ENCODE measurements at places on chromosomes 3 and 15.

DNA sequence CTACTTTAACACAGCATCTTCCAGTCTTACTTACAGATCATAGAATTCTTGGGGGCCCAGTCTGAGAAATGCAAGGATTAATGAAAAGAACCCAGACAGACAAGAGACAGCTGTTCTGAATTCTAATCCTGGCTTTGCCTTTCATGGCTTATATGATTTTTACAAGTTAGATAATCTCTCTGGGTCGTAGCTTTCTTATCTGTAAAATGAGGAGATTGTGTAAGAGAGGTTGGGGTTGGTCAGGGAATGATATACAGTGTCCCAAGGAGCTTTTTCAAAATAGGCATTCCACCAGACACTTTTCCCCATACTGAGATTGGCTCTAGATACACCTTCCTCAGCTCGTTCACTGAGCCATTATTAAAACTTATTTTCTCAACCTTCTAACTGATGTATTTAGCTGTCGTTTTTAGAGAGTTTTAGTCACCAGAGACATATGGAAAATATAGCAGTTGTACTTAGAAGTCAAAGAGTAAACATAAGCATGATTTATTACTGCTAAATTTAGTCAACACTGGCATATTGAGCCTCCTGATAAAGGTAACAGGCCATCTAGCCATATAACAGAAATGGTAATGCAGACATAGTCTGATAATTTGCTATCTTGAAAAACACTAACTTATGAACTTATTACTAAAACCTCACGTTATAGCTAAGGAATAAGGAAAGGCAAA is 163.0 kb upstream of the MLF1 start:
- DNase-seq, result no peak

- no peak for DNase-seq
These were observed 29.9 kb downstream of the CEP152 start for GRCh38 chr15:48781017-48781416.

DNA sequence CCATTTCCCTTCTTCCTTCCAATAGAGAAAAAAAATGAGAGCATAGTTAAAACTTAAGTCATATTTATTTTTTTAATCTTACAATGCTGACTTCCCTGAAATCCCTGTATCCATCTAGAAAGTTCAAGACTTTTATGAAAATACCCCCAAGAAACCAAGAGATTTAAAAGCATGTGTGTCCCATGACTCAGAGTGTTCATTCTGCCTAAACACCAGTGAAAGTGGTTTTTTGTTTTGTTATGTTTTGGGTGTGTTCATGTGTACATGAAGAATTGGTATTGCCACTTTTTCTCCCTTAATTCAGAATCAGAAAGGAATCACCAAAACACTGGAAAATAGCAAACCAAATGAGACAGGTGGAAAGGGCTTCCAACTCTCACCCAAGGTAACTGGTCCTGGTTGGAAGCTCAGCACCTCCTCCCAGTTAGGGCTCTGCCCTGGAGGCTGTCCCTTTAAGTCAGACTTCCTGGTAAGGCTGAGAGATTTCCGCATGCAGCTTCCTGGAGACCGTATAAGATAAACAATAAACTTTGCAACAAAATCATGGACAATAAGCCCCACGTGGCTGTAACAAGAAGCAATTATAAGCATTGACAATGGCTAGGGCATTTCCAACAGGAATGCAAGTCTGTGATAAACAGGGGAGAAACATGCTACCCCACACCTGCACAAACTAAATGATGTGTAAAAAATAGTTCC is 121.9 kb upstream of the ARHGEF3 start:
- DNase-seq, result no peak

DNA sequence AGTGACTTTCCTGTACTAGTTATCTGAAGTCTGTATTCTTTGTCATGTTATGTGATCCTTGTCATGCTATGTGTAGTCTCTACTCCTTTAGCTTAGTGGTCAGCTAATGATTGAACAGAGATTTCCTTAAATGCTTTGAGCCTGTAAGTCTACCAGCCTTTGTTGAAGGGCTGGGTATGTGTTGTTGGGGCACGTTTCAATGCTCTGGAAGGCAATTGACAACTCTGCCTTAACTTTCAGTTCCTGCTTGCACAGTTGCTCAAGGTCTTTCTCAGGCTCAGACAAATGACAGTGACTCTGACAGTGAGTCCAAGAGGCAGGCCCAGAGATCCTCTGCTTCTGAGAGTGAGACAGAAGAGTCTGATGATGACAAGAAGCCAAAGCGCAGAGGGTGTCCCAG is 89.3 kb downstream of the CHD2 start:
- no peak for DNase-seq

DNA sequence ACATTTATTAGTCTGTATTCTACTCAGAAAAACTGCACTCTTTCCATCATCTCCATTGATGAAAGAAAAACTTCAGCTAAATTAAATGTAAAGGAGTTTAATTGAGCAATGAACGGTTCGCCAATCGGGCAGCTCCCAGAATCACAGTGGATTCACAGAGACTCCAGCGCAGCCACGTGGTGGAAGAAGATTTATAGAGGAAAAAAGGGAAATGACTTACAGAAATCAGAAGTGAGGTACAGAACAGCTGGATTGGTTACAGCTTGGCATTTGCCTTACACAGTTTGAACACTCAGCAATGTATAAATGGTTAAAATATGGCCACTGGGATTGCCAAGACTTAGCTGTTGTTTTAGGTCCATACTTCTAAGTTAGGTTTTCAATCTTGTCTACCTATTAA is 2.8 kb upstream of the SUCLG2 start:
- no peak for DNase-seq

GRCh38 chr3:56862352-56863062 is 60.8 kb upstream of the ARHGEF3 start:
- DNase-seq, result peak; percentile 62

- DNase-seq, result no peak
These were observed 603 bp downstream of the EIF1B start for GRCh38 chr3:40309925-40310695.
